ENCODE measurements at places on chromosomes 2 and 18.
A peak's percentile ranks its signal among the peaks of the same experiment; 100 is the strongest.

GRCh38 chr2:18156002-18156401 is 277.5 kb downstream of the KCNS3 start:
- DNase-seq = no peak

- no peak for DNase-seq
These were observed 84.5 kb upstream of the MCFD2 start for GRCh38 chr2:46999857-47000678.

DNA sequence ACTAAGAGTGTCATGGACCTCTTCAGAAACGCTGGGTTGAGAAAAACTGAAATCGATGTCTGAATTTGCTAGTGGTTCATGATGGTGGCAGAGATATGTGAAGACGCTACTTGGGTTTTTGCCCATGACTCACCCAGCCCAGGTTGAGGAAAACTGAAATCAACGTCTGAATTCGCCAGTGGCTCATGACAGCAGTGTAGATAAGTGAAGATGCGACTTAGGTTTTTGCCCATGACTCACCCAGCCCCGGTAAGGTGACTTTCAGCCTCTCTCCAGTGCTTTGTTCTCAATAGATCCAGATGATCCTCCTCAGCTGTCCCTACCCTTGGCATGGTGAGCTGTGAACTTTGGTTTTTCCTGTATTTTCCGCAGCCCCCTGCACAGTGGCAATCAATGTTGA is 105.3 kb upstream of the SIX3 start:
- DNase-seq = no peak

DNA sequence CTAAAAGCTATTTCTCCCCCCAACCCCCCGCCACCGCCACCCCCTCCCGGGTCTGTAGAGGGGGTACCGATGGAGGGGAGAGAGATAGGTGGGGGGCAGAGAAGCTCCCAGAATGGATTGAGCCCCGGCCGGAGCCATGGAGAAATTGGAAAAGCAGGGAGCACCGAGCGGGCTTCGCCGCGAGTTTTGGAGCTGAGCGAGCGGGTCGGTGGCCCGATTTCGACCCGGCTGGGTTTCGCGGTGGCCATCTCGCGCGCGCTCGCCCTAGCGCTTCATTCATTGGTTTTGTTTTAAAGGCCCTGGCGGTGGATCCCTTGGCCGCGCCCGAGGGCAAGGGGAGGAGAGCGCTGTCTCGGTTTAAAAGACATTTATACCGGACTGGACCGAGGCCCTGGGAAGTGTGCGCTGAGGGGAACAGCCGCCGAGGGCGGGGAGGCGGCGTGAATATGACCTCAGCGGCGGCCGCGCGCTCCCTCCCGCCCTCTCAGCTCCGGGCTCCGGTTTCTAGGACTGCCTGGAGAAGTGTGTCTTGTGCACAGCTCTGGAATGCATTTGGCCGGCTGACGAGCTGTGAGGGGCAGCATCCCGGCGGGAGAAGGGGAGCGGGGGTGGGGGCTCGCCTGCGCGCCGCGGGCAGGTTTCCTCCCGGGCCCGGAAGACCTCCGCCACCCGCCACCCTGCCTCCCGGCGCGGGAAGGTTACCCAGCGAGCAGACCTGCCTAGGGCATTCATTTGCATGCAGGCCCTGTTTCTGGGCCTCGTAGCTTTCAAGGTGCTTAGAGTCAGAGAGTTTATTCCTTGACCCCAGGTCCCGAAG is 1.7 kb upstream of the SMAD7 start:
- peak; percentile 78 for DNase-seq

DNA sequence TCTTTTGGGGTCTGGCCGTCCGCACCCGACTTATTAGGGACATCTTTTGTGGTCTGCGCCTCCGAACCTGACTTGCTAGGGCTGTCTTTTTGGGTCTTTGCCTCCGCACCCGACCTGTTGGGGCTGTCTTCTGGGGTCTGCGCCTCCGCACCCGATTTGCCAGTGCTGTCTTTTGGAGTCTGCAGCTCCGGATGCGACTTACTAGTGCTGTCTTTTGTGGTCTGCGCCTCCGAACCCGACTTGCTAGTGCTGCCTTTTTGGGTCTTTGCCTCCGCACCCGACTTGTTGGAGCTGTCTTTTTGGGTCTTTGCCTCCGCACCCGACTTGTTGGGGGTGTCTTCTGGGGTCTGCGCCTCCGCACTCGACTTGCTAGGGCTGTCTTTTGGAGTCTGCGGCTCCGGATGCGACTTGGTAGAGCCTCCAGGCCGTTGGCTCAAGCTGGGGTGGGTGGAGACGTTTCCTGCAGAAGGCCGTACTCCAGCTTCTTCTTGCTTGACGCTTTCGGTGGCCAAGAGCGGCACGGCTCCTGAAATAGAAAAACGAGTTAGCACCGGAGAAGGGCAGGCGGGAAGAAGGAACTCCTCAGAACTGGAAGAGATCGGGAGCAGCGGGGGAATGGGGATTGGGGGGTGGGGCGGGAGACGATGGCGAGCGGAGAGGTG is 498 bp downstream of the TGOLN2 start:
- peak; percentile 78 for DNase-seq

DNA sequence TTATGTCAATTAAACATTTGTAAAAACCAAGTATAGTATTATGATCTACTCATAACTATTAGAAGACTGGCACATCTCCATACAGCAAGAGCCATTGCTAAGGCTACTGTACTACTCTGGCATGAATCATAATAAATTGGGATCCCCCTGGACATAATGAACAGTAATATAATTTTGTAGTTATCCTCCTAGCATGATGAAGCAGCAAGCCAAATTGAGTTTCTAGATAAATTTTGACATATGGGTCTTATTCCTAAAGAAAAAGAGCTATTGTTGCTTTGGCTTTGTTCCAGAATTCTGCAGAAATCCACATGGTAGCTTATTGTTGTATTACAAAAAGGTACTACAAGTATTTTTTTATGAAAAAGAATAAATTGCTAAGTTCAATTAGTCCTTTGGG is 204.3 kb downstream of the CAMKMT start:
- DNase-seq = no peak

GRCh38 chr2:134739236-134739878 is 20.6 kb upstream of the TMEM163 start:
- no peak for DNase-seq

DNA sequence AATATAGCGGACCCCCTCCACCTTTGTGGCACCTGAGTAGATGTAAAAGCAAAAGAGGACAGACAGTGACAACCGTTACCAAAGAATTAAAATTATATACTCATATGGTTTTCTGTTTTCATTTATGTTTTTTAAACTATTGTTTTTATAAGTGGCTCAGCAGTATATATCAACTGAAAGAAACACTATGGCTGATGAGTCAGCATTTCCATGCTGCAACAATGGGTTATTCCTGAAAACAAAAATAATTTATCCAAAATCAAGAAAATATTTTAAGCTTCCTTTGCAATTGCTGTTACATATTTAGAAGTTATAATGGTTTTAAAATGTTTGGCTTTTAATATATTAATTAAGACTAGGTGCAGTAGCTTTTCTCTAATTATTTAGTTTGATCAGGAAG is 17.7 kb downstream of the MRPS9 start:
- DNase-seq = no peak

GRCh38 chr18:7201096-7201495 is 29.8 kb upstream of the LRRC30 start:
- DNase-seq = no peak

GRCh38 chr2:47079515-47080412 is 75.3 kb downstream of the STPG4 start:
- no peak for DNase-seq

All from NB4 (cell line).